ENCODE measurements at places on chromosomes 6 and 20. TPM values are rescaled to one million over a fixed set of nuclear protein-coding genes. Genes with fewer than 3 reads are reported as not detected.

Gene BTNL2
- not detected for total RNA-seq

Gene SSTR4
- total RNA-seq: not detected

Gene HUS1B
- 0.24 TPM for total RNA-seq

Gene CRISP2
- total RNA-seq: not detected

Gene GATA5
- not detected for total RNA-seq

Gene BPIFA1
- not detected for total RNA-seq

Gene SH3BGRL2
- 0.21 TPM for total RNA-seq

Gene APOM
- 3.2 TPM for total RNA-seq

Gene ANGPT4
- not detected for total RNA-seq

Gene CD24
- not detected for total RNA-seq

DNA sequence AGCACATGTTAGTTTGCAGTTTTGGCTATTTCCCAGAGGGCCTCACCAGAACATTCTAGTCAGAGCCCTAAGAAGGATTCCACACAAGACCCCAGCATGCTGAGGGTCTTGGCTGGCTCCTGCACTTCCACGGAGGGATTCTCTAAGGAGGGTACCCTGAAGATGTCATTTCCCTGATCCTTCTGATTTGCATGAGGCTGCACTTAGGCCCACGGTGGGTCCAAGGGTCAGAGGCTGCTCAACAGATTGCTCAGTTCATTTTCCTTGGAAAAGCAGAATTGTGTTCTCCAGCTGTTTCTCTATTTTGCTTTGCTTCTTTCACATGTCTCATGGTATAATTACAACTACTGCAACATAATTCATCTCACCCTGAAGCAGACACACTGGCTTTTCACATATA is 22.2 kb downstream of the PREP start:
- no peak for DNase-seq

GRCh38 chr20:38357653-38358207 is 11.4 kb downstream of the LBP start:
- peak; percentile 5 for DNase-seq

DNA sequence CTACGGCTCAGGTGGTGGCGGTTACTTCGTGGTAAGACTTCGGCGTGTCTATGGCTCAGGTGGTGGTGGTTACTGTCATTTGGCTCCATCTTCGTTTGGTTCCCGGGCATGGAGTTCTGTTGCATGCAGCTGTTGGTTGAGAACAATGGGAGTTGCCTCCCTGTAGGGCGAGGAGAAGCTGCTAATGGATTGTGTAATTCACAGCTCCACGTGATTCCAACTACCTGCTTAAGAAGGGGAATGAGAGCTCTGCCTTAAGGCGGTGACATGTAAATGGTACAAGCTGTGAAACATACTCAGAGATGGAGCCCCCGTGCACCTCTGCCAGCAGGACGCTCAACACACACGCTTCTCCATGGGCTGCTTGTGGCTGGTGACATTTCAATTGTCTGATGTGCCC is 12.4 kb upstream of the DACT2 start:
- DNase-seq: no peak

- DNase-seq: no peak
Measured at GRCh38 chr6:118639054-118639964, 12.1 kb downstream of the CEP85L start.

DNA sequence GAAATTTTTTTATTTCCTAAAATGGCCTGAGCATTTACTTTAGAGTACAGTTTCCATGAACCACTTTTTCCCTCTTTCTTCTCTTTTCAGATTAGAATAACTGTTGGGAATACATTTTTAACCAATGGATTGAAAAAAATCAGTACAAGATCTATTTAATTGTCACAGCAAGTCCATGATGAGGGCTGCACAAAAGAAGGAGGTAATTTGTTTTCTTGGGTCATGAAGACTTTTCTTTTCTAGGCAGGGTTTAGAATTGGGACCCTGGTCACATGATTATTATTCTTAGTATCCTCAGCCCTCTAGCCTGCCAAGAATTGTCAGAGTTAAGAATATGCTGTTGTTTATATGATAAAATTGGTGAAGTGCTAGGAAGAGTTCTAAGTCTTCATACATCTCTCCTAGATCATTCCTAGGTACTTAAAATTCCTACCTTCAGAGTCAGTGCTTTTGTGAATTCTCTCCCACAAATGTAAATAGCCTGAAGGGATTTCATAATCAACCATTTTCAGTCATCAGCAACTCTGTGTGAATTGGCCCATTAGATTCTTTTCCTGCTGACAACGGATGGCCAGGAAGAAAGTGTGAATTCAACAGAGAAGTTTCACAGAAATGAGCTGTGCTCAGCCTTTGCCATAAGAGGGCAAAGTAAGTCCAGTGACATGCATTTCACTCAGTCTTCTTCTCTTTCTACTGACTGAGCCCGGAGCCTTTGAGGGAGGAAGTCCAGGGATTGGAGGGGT is 32.4 kb upstream of the TPBG start:
- peak; percentile 72 for DNase-seq

- peak; percentile 16 for DNase-seq
Measured at GRCh38 chr6:35960187-35960586, 39.3 kb upstream of the SRPK1 start.

DNA sequence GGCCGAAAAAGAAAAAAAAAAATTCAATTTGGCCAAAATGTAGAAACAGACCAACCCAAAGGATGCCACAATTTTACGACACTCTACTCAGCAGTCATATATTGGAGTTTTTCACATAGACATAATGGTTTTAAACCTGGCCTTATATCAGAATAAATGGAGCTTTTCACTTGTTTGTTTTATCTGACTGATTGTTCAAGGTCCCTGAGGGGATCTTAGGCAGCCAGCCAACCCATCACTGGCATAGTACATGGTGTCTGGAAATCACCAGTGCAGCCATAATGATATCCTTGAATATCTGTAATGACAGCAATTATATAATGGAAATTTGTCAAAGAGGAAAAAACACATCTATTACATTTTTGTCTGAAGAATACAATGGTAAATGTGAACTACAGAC is 96.9 kb downstream of the PRSS35 start:
- no peak for DNase-seq

DNA sequence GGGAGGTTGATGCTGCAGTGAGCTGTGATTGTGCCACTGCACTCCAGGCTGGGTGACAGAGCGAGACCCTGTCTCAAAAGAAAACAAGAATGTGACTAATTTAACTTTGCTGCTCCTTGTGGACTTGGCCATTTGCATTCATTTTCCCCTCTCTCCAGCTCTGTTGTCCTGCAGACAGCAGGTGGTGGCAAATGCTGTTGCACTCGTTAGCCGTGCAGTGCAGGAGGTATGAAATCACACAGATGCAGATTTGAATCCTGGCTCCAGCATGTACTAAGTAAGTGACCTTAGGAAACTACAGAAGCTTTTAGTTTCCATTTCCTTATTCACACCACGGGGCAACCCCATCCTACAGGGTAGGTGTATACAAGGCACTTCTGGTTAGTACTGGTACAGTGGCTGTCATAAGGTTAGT is 9.6 kb upstream of the BEND3 start:
- no peak for DNase-seq

DNA sequence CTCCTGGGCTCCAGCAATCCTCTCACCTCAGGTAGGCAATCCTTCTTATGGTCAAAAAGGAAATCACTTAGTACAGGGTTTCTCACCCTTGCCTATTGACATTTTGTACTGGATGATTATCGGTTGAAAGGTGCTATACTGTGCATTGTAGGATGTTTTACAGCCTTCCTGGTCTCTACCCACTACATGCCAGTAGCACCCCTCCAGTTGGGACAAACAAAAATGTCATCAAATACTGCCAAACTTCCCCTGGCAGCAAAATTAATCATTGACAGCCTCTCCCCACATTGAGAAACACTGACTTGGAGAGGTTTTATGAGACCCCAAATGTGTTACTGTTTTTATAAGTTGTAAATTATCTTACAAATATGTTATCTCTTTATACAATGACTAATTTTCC is 368.1 kb downstream of the PKHD1 start:
- DNase-seq: no peak

- DNase-seq: no peak
Measured at GRCh38 chr6:16471222-16471909, 233.0 kb downstream of the GMPR start.

- DNase-seq: no peak
Measured at GRCh38 chr20:53202777-53203176, 230.6 kb downstream of the TSHZ2 start.

DNA sequence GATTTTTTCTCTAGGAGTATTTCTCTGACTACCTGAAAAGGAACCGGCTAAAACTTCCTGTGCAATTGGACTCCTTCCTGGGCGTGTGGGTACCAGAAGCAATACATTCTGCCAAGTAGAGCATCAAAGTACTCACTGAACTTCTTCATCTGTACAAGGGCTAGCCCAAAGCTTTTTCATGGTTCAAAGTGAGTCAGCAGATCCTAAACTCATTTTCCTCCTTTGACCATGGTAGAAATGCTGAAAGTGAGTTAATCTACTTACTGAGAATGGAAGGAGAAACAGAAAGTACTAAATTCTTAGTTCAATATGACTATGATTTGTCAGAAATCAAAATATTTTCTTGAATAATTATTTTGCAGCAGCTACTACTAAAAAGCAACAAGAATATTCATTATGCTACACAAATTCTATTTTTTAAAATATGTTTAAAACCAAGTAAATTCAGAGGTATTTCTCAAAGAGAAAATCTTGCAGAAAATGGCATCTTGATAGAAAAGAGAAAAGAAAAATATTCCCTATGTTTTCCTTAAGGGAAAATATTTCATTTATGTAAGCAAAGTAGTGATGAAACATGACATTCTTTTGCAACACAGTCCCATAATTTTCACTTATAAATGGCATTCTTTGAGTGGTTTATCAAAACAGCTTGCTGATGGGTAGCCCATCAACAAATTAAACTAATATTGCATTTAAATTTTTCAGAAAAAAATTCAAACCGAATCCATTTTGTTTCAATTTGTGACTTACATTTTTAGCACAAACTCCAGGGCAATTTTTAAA is 3.7 kb upstream of the BEND6 start:
- DNase-seq: no peak

DNA sequence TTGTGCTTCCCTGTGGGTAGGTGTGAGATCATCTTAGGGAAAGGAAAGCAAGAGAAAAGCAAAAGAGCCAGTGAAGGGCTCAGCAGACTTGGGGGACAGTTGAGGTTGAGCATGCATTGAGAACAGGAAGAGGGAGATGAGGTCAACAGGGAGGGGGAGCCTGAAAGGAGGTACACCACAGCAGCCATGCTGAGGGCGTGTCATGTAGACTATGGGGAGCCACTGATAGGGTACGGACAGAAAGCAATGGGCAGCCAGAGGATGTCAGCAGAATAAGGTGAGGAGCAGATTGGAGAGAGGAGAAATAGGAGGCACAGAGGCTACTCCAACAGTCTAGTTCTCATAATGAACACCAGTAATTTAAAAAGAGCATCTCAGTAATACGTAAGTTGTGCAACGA is 351.1 kb upstream of the HTR1E start:
- no peak for DNase-seq

DNA sequence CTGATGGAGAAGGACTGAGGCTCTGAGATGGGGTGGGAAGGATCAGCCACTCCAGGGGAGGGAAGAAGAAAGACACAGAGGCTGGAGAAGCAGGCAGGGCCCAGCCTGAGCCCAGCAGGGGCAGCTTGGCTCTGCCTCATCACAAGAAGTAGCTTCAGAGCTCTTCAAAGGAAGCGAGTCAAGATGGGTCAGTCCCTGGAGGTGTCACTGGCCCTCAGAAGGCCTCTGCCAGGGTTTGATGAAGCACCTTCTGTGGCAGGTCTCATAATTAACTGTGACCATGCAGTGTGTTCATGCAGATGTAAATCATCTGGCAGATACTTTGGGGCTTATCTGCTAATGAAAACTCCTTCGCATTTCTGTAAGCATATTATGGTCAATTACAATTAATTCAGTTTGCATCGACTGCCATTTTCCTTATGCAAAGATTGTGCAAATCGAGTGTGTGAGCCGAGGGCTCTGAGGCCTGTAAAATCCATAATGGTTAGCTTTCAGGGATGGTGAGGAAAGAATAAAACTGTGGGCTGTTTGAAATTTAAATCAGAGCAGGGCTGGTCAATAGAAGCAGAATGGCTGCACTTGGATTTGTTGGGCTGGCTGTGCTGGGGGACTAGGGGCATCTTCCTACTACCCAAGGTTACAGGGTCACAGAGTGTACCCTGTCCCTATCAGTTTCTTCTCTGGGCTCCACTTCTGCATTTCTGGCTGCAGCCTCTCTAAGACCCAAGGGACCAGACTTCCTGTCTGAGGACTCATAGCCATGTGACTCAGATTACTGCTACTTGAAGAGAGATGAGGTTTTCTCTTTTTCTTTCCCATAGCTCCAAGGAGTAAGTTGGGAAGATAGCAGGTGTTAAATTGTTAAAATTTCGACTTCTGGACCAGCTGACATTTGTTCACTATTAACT is 376.6 kb downstream of the DHX35 start:
- no peak for DNase-seq

All from HFFc6 (cell line).